ENCODE measurements at places on chromosomes 12 and 14.

DNA sequence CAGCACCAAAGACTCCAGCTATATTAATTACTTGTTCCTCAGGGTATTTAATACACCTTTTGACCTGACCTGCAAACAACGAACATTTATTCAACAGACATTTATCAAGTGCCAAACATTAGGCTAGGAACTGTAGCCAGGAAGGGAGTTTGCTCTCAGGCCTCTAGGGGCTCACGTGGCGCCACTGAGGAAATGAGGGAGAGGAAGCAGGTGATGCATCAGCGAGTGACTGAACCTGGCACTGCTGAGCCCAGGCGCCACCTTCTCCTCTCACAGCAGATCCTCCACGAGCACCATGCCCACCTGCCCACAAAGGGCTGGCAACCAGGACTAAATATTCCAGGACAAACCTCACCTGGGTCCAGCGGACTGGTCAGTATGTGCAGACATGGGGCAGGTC lies 50.2 kb downstream of the SETD3 start:
- DNase-seq, result no peak

DNA sequence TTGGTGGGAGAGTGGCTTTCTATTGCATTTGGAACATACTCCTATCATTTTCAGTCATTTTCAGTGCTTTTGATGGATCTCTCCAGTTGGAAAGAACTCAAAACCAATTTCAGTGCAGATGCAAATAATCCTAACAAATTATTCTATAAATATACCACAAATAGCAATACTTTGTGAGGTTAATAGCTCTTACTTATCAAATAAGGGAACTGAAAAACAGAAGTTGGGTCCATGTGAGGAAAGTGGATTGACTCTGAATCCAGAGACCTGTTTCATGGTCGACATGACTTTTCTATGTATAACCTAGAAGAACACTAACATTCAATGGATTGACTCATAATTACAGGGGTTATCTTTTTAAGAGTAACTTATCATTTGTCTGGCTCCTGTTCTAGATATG lies 248.6 kb downstream of the EGLN3 start:
- DNase-seq, result no peak

DNA sequence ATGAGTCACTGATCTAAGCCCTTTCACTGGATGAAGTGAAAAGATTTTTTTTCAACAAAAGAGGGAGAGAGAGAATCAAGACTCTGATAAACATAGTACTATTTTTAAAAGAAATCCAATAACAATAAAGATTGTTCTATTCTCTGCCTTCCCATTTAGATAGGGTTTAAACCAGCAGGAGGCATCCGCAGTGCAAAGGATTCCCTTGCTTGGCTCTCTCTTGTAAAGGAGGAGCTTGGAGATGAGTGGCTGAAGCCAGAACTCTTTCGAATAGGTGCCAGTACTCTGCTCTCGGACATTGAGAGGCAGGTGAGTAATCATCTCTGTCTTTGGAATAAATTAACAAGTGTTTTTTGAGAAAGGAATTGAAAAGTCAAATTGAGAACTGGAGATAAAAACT lies 124.9 kb downstream of the DERA start:
- no peak for DNase-seq

GRCh38 chr12:11849757-11850504 lies 200.5 kb downstream of the ETV6 start:
- no peak for DNase-seq

DNA sequence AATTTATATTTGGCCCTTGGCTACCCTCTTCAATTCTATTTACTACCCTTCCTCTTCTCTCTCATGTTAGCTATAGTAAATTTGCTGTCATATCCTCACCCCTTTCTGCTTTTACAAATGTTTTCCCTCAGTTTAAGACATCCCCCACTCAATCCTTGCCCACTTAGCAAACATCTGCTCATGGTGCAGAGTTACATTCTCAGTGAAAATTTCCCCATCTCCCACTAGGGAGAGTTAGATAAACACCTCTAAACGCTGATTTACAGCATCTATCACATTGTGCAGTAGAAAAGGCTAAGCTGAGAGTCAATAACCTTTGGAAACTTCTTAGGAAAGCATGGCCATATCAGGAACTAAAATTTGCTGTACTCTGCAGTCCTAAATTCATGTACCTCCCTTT lies 69.0 kb downstream of the DENND5B start:
- no peak for DNase-seq

GRCh38 chr14:74841230-74842207 lies 34.4 kb downstream of the PROX2 start:
- no peak for DNase-seq

GRCh38 chr14:106681568-106681967 lies 1155.2 kb downstream of the TMEM121 start:
- DNase-seq, result no peak

GRCh38 chr14:29645117-29645516 lies 282.5 kb downstream of the PRKD1 start:
- no peak for DNase-seq

GRCh38 chr12:110778833-110779577 lies 36.3 kb upstream of the PPP1CC start:
- DNase-seq, result no peak

DNA sequence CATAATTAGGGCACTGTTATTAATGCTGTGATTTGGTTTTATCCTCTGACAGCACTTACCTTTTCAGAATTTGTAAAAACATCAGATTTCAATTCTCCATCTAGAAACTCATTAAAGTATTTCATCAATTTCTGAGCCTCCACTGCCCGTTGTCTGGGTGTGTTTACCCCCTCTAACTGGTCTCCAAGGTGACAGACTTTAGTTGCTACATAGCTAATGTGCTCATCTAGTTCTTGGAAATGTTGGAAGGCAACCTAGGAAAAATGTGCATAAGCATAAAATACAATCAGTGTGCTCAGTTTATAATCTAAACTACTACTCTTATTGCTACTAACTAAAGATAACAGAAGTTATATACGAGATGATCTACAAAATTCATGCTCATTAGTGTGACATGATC lies 24.6 kb downstream of the EXOC5 start:
- DNase-seq, result no peak

DNA sequence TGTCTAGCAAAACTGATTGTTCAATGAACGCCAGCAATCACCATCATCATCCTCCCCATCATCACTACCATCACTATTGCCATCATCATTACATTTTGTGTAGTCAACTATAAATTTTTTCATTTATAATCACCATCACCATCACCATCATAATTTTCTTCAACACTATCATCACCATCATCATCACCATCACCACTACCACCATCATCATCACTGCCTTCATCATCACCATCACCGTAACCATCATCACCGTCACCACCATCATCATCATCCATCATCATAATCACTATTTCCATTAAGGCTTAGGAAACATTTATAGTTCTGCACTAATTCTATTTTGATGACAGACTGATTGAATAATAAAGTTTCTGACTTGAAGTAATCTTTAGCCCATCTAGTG lies 434.8 kb upstream of the TMEM132C start:
- no peak for DNase-seq

DNA sequence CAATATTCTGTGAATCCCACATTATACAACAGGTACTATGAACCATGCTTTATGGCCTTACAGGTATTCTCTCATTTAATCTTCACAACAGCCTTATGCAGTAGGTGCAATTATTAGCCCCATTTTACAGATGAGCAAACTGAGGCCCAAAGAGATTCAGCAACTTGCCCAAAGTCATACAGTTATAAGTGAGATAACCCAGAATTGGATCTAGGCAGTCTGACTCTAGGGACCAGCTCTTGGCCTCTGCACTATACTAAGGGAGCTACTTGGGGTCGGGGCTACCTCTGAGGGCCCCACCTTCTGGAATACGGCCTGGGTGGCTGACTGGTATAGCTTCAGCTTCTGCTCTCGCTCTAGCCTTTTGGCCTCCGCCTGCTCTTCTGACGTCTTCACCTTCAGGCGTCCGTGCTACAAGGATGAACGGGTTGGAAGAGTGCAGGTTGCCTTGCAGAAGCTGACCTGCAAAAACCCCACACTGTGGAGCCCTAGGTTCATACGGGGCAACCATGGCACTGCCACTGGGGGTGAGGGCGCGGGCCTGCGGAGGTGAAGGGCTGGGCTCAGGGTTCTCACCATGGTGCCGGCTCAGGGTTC lies 762 bp downstream of the RABGGTA start:
- DNase-seq, result peak; percentile 5
